Effector memory CD8-positive, alpha-beta T cell (primary cell): ENCODE measurements at places on chromosomes 6 and 20.

- DNase-seq, result no peak
Observed at GRCh38 chr6:12613811-12614210, 102.8 kb upstream of the PHACTR1 start.

GRCh38 chr6:27726619-27727023 lies 185.6 kb downstream of the OR2B2 start:
- no peak for DNase-seq

GRCh38 chr20:56359212-56360132 lies 698 bp downstream of the FAM210B start:
- DNase-seq, result no peak

DNA sequence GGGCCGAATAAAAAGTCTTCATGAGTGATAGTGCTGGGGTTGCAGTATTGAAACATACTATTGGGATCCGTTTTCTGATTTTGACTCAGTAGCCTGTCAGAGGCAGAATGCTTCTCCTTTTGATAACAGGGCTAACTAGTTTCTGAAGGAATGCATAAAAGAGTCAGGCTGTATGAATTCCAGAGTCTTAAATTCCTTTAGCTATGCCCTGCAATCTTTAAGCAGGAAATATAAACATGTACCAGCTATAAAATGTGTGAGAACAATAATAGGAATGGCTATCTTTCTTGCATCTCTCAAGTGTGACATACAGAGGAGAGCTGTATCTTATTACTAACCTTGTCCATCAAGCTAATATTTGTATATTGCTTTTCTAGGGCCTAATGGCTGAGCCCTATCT lies 917.1 kb downstream of the KIF16B start:
- no peak for DNase-seq

DNA sequence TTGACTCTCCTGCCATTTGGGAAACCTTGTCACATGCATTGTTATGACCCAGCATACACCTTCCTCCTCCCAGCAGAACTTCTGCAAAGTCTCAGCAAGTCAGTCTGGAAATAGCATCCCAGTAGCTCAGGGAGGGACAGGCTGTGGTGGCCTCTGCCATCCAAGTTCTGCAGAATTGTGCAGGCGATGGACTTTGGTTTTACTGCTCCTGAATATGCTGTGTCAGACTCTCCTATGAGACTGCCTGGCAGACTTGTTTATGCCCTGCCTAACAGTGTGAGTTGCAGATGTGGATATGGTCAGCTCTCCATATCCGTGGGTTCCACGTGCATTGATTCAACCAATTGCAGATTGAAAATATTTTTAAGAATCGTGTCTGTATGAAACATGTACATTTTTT lies 52.8 kb downstream of the SNRNP48 start:
- DNase-seq, result no peak
